GM18507 (cell line): ENCODE measurements at places on chromosomes 5 and 9.

GRCh38 chr5:115415143-115415491 is 118.7 kb upstream of the CCDC112 start:
- DNase-seq: no peak

DNA sequence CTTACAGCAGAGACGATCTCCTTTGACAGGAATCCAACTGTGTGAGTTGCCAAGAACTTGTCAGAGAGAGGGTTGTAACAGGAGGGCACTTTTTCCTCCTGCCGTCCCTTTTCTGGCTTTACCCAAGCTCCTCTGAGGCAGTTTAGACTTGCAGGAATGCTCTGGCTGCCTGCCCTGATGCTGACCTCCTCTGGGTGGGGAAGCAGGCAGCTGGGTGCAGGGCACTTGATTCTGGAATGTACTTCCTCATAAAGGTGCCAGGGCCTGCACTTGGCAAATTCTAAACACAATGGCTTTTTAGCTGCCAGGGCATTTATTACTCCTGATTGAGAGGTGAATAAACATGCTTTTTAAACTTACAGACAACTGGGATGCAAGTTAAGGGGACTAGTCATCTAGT is 190.4 kb downstream of the EPB41L4A start:
- DNase-seq: no peak

DNA sequence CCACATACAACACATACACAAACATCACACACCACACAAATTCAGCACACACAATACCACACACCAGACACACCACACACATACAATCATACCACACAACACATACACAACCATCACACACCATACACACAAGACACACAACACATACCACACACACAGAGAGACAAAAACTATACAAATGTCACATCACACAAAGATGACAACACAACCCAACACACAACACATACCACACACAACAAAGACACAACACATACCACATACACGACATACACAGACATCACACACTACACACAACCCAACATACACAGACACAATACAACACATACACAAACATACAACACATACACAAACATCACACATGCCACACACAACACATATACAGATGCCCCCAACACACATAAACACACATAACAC is 44.8 kb downstream of the ROR2 start:
- DNase-seq: no peak

DNA sequence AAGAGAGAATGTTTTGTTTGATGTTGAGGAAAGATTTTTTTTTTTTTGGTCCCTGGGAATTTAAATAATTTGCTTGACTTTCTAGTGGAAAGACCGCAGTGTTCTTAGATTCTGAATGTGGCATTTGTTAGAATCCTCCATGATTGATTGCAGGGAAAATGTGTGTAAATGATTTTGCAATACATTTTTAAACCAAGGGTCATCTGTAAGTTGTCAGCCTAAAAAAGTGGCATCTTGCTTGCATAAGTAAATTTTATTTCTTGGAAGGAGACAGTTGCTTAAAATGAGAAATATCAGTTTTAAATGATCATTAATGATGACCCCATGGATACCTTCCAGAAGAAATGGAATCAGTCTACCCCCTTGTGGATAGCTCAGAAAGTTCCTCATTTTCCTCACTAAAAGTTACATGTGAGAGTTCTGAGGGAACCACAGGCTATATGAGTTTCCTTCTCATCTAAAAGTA is 105.1 kb upstream of the SLC25A48 start:
- no peak for DNase-seq

DNA sequence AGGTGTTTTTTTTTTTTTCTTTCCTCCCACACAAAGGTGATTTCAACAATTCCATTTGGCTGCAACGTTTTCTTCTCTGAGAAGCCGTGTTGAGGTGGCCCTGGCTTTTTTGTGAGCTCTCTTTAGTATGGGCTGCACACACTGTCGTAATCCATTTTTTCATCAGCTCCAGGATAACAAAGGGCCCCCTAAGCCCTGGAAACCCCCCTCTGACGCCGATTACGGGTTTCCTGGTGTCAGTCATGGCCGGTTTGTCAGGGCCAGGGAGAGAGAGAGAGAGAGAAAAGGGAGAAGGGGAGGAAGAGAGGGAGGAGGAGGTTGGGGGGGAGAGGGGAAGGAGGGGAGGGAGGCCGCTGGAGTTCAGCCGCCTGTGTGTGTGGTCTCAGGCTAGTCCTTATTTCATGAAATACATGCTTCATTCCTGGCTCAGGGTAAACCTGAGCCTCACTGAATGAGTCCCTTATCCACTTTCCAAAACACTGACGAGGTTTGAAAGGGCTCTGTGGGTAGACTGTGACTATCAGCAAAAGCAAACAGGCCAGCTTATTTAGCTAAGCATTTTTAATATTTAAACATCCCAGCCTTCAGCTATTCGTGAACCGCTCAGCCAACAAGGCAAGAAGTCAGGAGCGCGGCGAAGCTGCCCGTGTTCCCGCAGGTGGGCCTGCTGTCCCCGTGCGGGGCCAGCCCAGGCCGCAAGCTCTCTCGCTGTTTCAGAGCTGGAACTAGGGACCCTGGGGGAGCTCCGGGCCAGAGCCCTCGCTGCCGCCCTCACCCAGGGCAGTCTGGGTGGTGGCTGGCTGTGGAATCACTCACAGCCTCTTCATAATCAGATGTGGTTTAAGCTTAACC is 172.8 kb downstream of the ERCC6L2 start:
- no peak for DNase-seq

DNA sequence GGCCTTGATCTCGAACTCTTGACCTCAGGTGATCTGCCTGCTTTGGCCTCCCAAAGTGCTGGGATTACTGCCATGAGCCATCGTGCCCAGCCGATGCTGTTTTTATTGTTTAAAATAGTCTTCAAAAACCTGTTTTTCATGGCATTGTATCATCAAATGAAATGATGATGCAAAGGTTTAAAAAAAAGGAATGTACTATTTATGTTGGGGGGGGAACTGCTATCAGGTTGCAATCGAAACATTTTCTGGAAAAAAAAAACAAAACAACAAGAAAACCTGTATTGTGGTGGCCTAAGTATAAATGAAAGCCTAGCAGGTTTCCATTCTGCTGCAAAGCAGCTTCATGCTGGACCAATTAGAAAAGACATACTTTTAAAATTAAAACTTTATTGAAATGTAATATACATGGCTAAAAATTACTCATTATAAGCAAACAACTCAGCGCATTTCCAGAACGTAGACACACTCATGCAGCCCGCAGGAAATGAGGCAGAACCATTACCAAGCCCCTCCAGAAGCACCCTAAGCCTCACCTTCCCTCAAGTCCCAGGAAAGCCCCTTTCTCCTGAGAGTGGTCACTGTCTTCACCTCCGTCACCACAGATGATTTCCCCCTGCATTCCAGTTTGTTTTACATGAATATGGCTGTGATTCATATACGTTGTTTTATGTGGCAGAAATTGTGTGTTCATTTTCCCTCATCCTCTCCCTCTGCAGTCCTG is 19.0 kb downstream of the GPR107 start:
- no peak for DNase-seq

DNA sequence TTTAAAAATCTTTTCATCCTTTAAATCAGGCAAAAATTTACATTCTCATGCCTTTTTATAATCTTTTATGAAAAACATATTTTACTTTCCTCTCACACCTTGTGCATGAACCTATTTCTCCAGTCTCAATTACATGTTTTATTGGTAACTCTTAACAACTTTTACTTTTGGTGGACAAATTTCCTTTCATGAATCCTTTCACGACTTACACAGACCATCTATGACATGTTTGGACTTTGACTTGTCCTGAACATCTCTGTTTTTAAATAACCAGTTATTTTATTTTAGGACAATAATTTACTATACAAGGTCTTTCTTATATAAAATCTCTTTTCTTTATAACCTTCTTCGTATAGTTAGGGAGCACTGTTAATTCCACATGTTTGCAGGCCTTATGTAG is 26.5 kb upstream of the MTMR12 start:
- no peak for DNase-seq

GRCh38 chr5:107011605-107012004 is 659.1 kb downstream of the EFNA5 start:
- DNase-seq: no peak

- DNase-seq: no peak
These were observed 117.2 kb downstream of the INVS start for GRCh38 chr9:100216178-100216787.

- DNase-seq: no peak
These were observed 62.9 kb upstream of the TNFAIP8 start for GRCh38 chr5:119292701-119293515.

GRCh38 chr9:306907-307306 is 92.2 kb downstream of the DOCK8 start:
- no peak for DNase-seq

DNA sequence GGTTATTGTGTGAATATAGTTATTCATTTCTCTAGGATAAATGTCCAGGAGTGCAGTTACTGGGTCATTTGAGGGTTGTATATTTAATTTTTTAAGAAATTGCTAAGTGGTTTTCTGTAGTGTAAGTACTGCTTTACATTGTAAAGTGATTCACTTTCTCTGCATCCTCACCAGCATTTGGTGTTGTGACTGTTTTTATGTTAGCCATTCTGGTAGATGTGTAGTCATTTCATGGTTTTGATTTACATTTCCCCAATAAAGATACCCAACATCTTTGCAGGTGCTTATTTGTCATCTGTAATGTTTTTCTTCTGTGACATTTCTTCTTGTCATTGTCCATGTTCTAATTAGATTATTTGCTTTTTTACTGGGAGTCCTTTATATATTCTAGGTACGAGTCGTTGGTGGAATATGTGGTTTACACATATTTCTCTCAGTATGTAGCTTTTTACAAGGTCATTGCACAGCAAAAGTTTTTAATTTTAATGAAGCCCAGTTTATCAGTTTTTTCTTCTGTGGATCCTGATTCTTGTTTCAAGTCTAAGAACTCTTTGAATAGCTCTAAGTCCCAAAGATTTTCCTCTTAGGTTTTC is 34.0 kb downstream of the SCGB3A1 start:
- no peak for DNase-seq

- no peak for DNase-seq
These were observed 320.1 kb upstream of the TARS1 start for GRCh38 chr5:33120671-33121070.

- no peak for DNase-seq
These were observed 150.0 kb downstream of the CDC42SE2 start for GRCh38 chr5:131413605-131414559.

GRCh38 chr9:107106416-107106815 is 176.7 kb upstream of the RAD23B start:
- DNase-seq: no peak

DNA sequence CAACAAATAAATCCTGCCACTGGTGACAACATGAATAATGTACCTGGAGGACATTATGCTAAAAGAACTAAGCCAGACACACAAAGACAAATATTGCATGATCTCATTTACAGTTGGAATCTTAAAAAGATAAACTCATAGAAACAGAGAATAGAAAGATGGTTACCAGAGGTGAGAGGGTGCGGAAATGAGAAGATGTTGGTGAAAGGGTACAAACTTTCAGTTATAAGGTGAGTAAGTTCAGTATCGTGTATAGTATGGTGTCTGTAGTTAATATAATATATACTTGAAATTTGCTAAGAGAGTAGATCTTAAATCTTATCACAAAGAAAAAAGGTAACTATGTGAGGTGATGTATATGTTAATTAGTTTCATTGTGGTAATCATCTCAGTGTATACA is 63.3 kb downstream of the PRRC1 start:
- DNase-seq: no peak
